Cerebellum (tissue), 4 donors: ENCODE measurements at places on chromosomes 5 and 9. TPM values are rescaled to one million over a fixed set of nuclear protein-coding genes. Genes with fewer than 3 reads are reported as not detected.

The SLC1A3 gene
- 562 TPM for total RNA-seq

The PCDHB14 gene
- 16.3 TPM for total RNA-seq

The CHSY3 gene
- total RNA-seq = 6.0 TPM

The NSG2 gene
- total RNA-seq = 349 TPM

The TAF11L10 gene
- not detected for total RNA-seq

The SCAI gene
- 42.6 TPM for total RNA-seq

The GRM6 gene
- 0.27 TPM for total RNA-seq

The PTPN3 gene
- total RNA-seq = 3.4 TPM

The IFNA4 gene
- not detected for total RNA-seq

The EIF4E1B gene
- total RNA-seq = 0.27 TPM

The SLC45A2 gene
- 1.2 TPM for total RNA-seq

The GCNT1 gene
- 4.2 TPM for total RNA-seq

The OBP2A gene
- total RNA-seq = not detected

The ARHGEF28 gene
- 6.7 TPM for total RNA-seq

The CLIC3 gene
- not detected for total RNA-seq

The CD72 gene
- 1.3 TPM for total RNA-seq

The ZDHHC11B gene
- 7.3 TPM for total RNA-seq

The PCDHGA4 gene
- 17.5 TPM for total RNA-seq

The TMEM267 gene
- 9.9 TPM for total RNA-seq

The PCDHGA2 gene
- 11.4 TPM for total RNA-seq

The GEMIN5 gene
- 18.1 TPM for total RNA-seq

The SHLD3 gene
- total RNA-seq = 7.8 TPM

The SLC28A3 gene
- total RNA-seq = 0.09 TPM

The SPINK7 gene
- not detected for total RNA-seq

The BRINP1 gene
- total RNA-seq = 35.4 TPM

The PCDHGA10 gene
- total RNA-seq = 21.4 TPM

The GHR gene
- 7.3 TPM for total RNA-seq

The KIF24 gene
- 5.9 TPM for total RNA-seq

The CDX1 gene
- total RNA-seq = not detected

The SPATA31A3 gene
- total RNA-seq = not detected

The ANKRD18A gene
- 7.3 TPM for total RNA-seq

The TMOD1 gene
- total RNA-seq = 5.4 TPM

The BTNL9 gene
- 4.1 TPM for total RNA-seq

The ANKRD18B gene
- total RNA-seq = 3.4 TPM

The PFN3 gene
- not detected for total RNA-seq

The ISL1 gene
- total RNA-seq = not detected

The CYLC2 gene
- total RNA-seq = not detected

The ENTR1 gene
- total RNA-seq = 18.3 TPM

The MARCHF11 gene
- total RNA-seq = 1.6 TPM

The PCDHA5 gene
- 10.7 TPM for total RNA-seq

The SLC26A2 gene
- total RNA-seq = 20.1 TPM

The AGXT2 gene
- total RNA-seq = not detected

The IFNB1 gene
- not detected for total RNA-seq

The SAXO1 gene
- total RNA-seq = under 0.01 TPM

The LCN2 gene
- not detected for total RNA-seq

The FAM151B gene
- total RNA-seq = 14.7 TPM

The IFNA21 gene
- total RNA-seq = not detected
